ENCODE measurements at places on chromosomes 2 and 18.

DNA sequence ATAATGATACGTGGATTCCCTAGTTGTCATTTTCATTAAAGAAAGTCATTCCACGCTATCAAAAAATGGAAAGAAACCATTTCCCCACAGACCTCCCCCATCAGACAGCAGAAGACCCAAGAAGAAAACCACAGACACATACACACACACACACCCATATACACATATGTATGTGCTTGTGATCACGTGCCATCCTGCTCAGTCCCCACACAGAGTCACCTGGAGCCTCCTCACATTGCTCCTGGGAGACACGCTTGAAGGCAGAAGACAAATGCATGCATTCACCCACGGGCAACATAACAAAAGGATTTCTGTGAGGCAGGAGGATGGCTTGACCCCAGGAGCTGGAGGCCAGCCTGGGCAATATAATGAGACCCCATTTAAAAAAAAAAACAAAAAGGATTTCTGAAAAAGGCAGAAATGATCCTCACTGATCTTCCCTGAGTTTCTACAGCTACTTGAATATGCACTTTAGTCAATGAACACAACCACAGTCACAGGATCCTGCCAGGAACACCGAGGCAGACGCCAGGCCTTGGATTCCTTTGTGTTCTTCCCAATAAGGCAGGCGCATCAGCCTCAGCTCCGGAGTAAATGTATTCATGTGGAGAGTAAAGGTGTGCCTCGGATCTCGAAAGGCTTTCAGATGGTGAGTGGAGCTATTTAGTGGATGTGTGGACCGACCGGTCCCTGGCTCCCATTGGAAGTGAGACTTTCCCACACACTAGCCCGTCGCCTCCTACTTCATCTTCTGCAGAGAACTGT lies 21.0 kb downstream of the TGFBRAP1 start:
- no peak for DNase-seq

DNA sequence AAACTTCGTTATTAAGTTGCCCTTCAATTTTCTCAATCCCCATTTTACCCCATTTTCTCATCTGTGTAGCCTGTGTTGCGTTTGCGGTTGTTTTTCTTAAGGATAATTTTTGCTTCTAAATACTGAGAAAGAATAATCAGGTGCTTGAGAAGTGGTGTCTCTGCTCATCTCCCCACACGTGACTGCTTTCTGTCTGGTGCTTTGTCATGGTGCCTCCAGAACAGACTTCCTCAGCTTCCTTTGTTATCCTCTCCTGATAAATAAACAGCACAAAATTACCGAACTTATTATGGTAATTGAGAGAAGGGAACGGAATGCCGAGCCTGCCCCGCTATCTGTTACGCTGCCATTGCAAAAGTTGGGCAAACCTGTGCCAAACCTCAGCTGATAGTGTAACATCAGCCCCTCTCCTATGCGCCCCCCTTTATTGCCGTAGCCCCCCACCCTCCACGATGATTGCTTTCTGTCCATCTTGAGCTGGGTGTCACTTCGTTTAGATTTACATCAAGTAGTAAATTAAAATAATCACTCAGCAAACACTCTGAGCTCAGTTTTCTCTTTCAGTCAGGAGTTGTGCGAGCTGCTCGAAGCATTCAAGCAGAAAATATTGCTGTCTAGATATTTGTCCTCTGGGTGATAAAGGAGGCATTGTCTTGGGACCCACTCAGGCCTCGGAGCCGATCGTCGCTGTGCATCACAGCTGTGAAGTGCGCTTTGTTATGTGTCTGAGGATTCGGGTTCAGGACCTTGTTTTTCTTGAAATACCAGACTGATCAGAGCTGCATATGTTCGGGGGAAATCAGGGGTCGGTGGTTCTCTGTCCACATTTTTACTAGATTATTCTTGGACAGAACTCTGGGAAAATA lies 1008.5 kb upstream of the FANCL start:
- no peak for DNase-seq

DNA sequence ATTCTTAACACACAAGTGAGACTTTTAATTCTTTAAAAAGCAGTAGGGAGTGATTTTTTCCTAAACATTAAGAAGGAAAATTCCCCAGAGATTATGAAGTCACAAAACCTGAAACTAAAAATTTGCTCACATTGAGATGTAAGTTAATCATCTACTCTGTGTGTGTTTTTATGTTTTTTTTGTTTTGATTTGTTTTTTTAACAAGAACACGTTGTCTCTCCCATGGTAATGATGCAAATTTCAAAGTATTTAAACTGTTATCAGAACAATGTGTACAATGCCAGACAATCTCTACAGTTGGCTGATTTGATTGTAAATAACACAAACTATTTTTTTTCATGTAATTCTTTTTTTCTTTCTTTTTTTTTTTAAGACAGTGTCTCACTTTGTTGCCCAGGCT lies 71.5 kb downstream of the COLEC12 start:
- no peak for DNase-seq

- DNase-seq: no peak
These were observed 260.0 kb upstream of the FN1 start for GRCh38 chr2:215695861-215696260.

DNA sequence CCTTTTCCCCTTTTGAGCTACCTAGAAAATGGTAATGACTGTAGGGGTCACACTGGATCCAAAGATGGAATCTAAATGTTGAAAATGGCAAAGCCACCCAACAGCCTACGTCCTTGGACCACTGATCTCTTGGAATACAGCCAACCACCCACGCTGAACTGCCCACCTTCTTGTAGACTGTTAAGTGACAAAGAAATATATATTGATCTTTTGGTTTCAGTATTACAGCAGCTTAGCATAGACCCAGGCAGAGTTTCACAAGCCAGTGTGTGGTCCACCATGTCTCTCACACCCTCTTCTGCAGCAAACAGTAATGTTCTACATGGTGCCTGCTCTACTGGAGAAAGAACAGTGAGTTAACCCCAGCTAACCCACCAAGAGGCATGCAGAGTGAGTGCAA lies 20.2 kb downstream of the CACNB4 start:
- no peak for DNase-seq

- DNase-seq: no peak
These were observed 42.4 kb downstream of the ARL4C start for GRCh38 chr2:234454433-234454832.

DNA sequence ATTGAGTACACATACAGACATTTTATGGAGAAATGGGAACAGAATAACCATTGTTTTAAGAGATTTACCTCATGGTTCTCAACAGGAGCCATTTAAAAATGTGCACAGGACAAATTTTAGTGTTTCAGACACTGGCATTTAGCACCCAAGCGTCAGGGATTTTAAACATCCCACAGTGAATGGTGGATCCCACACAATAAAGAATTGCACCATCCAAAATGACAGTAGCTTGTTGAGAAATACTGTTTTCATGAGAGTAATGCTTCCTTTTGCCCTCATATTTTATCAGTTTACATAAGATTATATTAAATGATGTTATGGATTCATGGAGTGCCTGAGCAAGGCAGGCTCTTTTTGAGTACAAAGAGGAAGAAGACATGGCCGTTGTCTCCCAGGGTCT lies 54.0 kb downstream of the MFSD6 start:
- DNase-seq: no peak

DNA sequence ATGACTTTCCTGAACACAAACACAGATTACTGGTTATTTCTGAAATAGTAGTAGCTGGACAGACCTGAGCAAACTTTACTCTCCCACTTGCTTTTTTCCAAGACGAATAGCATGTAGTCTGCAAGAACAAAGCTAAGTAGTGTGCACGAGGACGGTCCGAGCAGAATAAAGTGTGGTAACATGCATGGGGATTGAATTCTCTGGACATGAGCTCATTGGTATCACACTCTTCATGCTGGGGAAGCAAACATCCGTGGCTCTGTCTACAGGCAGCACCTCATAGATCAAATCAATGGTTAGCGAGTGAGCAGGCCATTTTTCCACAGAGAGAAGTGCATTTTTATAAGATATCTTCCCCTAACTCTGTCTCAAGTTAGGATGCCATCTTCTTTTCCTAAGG lies 164.8 kb upstream of the STK17B start:
- DNase-seq: no peak

Measured in stimulated activated CD4-positive, alpha-beta T cell treated with anti-CD3 and anti-CD28 coated beads, Interleukin-1b, Interleukin-23, amount 100 ng/mL, for 48 hours (primary cell).